Fibroblast of skin of left biceps (primary cell): ENCODE measurements at places on chromosomes 4 and X.

DNA sequence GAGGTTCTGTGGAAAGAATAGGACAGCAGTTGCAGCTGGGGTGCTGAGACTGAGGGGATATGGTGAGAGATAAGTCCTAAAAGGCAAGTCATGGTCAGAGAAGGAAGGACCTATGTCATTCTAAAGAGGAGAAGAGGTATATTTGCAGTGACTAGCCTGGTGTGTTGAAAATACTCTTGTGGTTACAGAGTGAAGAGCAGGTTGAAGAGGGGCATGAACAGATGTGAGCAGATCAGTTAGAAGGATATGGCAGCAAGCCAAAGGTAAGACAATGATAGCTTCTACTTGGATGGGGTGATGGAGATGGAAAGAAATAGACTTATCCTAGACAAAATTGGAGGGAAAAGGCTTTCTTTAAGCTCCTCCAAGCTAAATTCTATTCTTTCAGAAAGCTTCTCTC is 469.8 kb upstream of the CPEB2 start:
- no peak for DNase-seq

DNA sequence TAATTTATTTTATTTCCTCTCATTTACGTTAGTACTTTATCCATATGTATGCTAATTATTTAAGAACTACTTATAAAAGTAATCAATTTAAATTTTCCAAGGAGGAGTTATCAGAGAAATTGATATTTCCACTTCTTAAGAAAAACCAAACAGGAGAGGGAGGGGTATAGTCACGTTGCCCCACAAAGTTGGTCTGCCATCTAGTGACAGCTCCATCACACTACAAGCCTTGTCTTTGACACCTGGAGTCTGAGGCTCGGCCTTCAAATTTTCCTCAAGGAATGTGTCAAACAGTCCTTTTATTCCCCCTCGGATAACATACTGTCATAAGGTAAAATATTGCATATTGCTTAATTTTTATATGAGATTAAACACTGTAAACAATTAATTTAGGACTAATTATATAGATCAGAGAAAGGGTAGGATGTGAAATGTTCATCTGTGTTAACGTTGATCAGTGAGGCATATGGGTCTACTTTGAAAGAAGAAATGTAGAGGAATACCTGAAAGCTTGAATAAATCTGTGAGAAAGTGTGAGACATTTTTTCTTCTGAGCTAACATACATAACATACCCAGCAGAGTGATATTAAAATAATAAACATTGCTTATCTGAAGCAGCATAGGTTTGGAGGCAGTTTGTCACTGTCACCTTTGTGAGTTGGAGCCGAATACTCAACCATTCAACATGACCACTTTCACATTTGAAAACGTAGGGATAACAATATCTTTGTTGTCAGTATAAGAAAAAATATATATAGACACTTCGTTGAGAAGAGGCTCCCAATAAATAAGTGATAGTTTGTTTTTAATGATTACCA is 114.4 kb downstream of the GLRA3 start:
- DNase-seq: no peak

DNA sequence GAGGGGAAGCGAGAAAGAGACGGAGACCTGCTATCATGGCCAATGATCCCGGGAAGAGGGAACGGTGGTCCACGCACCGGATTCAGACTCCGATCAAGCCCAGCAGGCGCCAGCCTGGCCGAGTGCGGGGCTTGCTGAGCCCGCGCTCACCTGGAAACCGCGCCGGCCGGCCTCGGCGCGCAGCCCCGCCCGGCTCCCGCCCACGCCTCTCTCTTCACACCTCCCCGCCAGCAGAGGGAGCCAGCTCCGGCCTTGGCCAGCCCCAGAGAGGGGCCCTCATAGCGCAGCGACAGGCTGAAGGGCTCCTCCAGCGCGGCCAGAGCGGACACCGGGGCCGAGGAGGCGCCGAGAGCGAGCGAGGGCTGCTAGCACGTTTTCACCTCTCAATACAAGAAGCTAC is 36.8 kb upstream of the SPANXN2 start:
- no peak for DNase-seq

DNA sequence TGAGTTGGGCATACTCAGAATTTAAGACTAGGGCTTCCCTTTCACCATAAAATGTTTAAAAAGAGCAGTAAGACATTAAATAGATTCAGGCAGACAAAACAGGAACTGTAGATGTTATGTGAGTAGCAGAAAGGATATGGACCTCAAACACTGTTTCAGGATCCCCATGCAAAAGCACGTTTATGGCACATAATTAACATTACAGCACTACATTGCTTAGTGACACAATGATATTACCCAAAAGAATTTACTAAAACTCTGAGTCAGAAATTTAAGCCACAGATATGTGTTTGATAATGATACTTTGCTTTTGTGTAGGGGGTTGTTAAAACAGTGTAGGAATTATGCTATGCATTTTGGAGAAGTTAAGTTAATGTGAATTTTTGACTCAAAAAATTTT is 266.3 kb downstream of the PDGFC start:
- peak; percentile 67 for DNase-seq

DNA sequence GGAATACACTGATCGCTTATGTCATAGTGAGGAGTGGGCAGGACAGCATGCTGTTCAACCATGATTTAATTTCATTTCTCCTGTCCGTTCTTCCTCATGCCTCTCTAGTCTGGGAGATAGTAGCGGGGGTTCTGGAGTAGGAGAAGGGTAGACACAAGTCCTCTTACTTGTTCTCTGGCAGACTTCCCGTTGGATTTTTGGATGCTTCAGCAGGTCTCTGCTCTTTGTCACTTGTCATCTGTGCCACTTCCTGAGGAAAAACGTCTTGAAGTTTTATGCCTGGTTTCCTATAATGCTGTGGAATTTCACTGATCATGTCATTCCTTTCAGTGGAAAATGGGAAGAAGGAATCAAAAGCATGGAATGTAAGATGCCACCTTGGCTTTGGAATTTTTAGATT is 154.7 kb downstream of the GATB start:
- DNase-seq: no peak

GRCh38 chr4:136863756-136864155 is 668.5 kb downstream of the PCDH18 start:
- DNase-seq: no peak

GRCh38 chr4:2934077-2934812 is 29.0 kb downstream of the NOP14 start:
- DNase-seq: no peak
